ENCODE measurements at places on chromosomes 4 and X. TPM values are rescaled to one million over a fixed set of nuclear protein-coding genes. Genes with fewer than 3 reads are reported as not detected.

The PAGE2 gene
- polyA plus RNA-seq: not detected

The MFAP3L gene
- 4.1 TPM for polyA plus RNA-seq

The CSN1S1 gene
- polyA plus RNA-seq: not detected

The EREG gene
- 13.2 TPM for polyA plus RNA-seq

The ARX gene
- polyA plus RNA-seq: not detected

The CHRDL1 gene
- 0.07 TPM for polyA plus RNA-seq

The COL4A6 gene
- polyA plus RNA-seq: 24.7 TPM

The SPANXN4 gene
- not detected for polyA plus RNA-seq

The FATE1 gene
- not detected for polyA plus RNA-seq

The CLNK gene
- polyA plus RNA-seq: not detected

The CT45A5 gene
- not detected for polyA plus RNA-seq

The ADAD1 gene
- polyA plus RNA-seq: not detected

The PITX2 gene
- 0.03 TPM for polyA plus RNA-seq

The GABRQ gene
- 0.01 TPM for polyA plus RNA-seq

The CYLC1 gene
- not detected for polyA plus RNA-seq

The ATP7A gene
- polyA plus RNA-seq: 1.9 TPM

The ENOPH1 gene
- 16.5 TPM for polyA plus RNA-seq

The EPHA5 gene
- polyA plus RNA-seq: not detected

The PCDH7 gene
- polyA plus RNA-seq: 15.1 TPM

The AFF2 gene
- 0.14 TPM for polyA plus RNA-seq

The SATL1 gene
- not detected for polyA plus RNA-seq

The NEK1 gene
- 4.7 TPM for polyA plus RNA-seq

The MAGEA12 gene
- polyA plus RNA-seq: not detected

The FAM9A gene
- polyA plus RNA-seq: not detected

The EMCN gene
- polyA plus RNA-seq: not detected

The ASMT gene
- not detected for polyA plus RNA-seq

The HMX1 gene
- polyA plus RNA-seq: not detected

The ZFP92 gene
- 0.43 TPM for polyA plus RNA-seq

The NHSL2 gene
- 0.06 TPM for polyA plus RNA-seq

The FRMD7 gene
- not detected for polyA plus RNA-seq

The DGKK gene
- not detected for polyA plus RNA-seq

The PDGFC gene
- polyA plus RNA-seq: 17.6 TPM

The OPRPN gene
- not detected for polyA plus RNA-seq

The FAM53A gene
- polyA plus RNA-seq: 0.63 TPM

The CT47B1 gene
- polyA plus RNA-seq: not detected

The IDUA gene
- polyA plus RNA-seq: 4.2 TPM

The F8A2 gene
- not detected for polyA plus RNA-seq

The ERVMER34-1 gene
- polyA plus RNA-seq: 13.5 TPM

The L1CAM gene
- polyA plus RNA-seq: 36.5 TPM

The BANK1 gene
- polyA plus RNA-seq: 0.07 TPM

The ITGB1BP2 gene
- 0.49 TPM for polyA plus RNA-seq

The F11 gene
- polyA plus RNA-seq: not detected

The NAP1L5 gene
- 2.3 TPM for polyA plus RNA-seq

The CPLX1 gene
- polyA plus RNA-seq: 0.22 TPM

The MSMO1 gene
- 248 TPM for polyA plus RNA-seq

The CFAP47 gene
- not detected for polyA plus RNA-seq

The UGT2A1 gene
- polyA plus RNA-seq: not detected

The PAGE5 gene
- not detected for polyA plus RNA-seq

The OTC gene
- not detected for polyA plus RNA-seq

The HELT gene
- not detected for polyA plus RNA-seq

The HSFX1 gene
- polyA plus RNA-seq: 0.23 TPM
